Esophagus squamous epithelium (tissue), 5 donors: ENCODE measurements at places on chromosomes 7 and 10.

DNA sequence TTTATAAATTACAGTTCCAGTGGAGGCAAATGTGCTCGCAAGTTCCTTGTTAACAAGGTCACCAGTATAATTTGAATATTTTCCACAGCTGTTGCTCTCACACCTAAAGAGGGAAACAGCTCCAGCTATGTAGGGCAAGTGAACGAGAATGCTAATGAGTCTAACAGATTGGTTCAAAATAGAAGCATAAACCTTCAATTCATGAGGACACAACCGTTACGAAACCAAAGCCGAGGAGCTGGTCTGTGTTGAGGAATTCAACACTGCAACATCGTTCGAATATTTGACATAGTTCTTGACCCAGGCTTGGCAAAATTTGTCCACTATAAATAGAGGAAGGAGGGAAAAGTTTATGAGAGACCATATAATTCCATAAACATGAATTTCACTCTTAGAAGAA lies 161.3 kb downstream of the KLF6 start:
- no peak overlapping the region for H3K4me3 ChIP-seq
- H3K36me3 ChIP-seq = no peaks in the 10 kb centered on the region
- H3K27me3 ChIP-seq = no peaks in the 10 kb centered on the region
- peaks cover 25% of the 10 kb centered on the region for H3K4me1 ChIP-seq
- no peak for DNase-seq

DNA sequence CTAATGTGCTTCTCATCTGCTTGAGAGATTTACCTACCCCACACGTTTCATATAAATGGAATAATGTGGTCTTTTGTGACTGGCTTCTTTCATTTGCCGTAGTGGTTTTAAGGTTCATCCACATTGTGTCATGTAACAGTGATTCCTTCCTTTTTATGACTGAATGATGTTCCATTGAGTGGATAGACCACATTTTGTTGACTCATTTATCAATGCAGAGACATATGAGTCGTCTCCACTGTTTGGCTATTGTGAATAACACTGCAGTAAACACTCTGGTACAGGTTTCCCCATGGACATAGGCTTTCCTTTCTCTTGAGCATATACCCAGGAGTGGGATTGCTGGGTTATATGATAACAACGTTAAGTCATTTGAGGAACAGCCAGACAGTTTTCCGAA lies 2.0 kb upstream of the AOC1 start:
- H3K27ac ChIP-seq = no peak overlapping the region
- H3K4me3 ChIP-seq = no peak overlapping the region
- no peaks in the 10 kb centered on the region for H3K27me3 ChIP-seq
- DNase-seq = no peak
- H3K36me3 ChIP-seq = no peaks in the 10 kb centered on the region

GRCh38 chr7:33793616-33794015 lies 111.7 kb upstream of the BMPER start:
- no peak overlapping the region for H3K4me3 ChIP-seq
- no peak for DNase-seq
- H3K27me3 ChIP-seq = no peaks in the 10 kb centered on the region

- no peak overlapping the region for H3K4me3 ChIP-seq
- H3K27me3 ChIP-seq = no peaks in the 10 kb centered on the region
- peaks cover 56% of the 10 kb centered on the region for H3K36me3 ChIP-seq
Measured at GRCh38 chr7:44484482-44485313, 5.8 kb downstream of the NUDCD3 start.

GRCh38 chr10:17365402-17365801 lies 89.0 kb downstream of the ST8SIA6 start:
- no peak overlapping the region for H3K27ac ChIP-seq
- no peaks in the 10 kb centered on the region for H3K4me1 ChIP-seq
- no peak overlapping the region for H3K4me3 ChIP-seq

- no peaks in the 10 kb centered on the region for H3K4me1 ChIP-seq
- no peaks in the 10 kb centered on the region for H3K27me3 ChIP-seq
- H3K4me3 ChIP-seq = no peak overlapping the region
- DNase-seq = no peak
Measured at GRCh38 chr7:98203261-98203963, 7.8 kb upstream of the BHLHA15 start.

DNA sequence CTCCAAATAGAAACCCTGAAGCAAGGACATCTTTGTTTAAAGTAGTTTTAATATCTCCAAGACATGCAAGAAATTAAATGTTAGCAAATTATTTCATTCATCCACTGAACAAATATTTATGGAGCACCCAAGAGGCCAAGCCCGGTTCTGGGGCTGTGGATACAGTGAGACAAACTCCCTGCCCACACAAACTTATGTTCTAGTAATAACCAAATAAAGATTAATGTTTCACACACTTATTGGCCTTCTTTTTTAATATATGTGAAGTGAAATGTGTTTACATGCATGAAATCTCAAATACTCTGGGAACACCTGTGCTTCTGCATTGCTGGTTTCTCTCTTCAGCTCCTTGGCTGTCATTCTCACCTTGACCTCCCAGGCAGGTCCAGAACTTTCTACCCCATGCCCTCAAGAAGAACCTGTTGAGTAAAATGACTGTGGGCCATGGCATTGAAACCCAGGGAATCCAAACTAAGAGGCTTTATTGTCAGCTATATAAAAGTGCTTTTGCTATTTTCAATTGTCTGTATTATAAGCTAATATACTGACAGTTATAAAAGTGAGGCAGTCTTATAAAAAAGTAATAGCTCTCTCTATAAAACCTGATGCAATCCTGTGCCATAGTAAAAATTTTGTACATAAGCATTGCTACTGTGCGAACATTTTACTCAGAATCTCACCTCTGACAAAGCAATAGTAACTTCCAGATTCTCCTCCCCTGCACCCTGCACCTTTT lies 43.7 kb downstream of the SVIL start:
- H3K4me1 ChIP-seq = peaks cover 86% of the 10 kb centered on the region
- peaks cover 17% of the 10 kb centered on the region for H3K36me3 ChIP-seq
- no peaks in the 10 kb centered on the region for H3K27me3 ChIP-seq
- no peak for DNase-seq
- H3K4me3 ChIP-seq = no peak overlapping the region

- no peaks in the 10 kb centered on the region for H3K27me3 ChIP-seq
- H3K36me3 ChIP-seq = no peaks in the 10 kb centered on the region
- peaks cover 100% of the 10 kb centered on the region for H3K4me1 ChIP-seq
- no peak overlapping the region for H3K4me3 ChIP-seq
- peak overlapping the region; percentile 71 for H3K27ac ChIP-seq
- DNase-seq = no peak
Measured at GRCh38 chr10:71255808-71256660, 43.7 kb downstream of the UNC5B start.

DNA sequence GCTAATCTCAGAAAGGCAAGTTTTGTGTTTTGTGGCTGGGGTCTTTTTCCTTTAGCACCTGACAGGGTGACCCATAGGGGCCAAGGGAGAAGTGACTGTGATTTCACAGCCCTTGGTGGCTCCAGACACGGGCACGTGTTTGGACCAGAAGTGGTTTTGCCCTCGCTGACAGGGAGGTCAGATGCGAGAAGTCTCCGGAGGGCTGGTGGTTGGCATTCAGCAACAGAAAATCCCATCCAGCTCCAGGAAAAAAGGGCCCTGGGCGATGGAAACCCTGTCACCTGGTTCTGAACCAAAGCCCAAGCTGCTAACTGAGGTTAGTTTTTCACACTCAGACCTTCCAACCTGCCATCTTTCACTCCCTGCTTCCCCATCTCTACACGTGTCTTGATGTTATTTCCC lies 272.9 kb downstream of the TRIL start:
- no peak for DNase-seq
- H3K36me3 ChIP-seq = no peaks in the 10 kb centered on the region
- peak overlapping the region; percentile 77 for H3K27ac ChIP-seq
- H3K27me3 ChIP-seq = no peaks in the 10 kb centered on the region
- no peak overlapping the region for H3K4me3 ChIP-seq

- no peaks in the 10 kb centered on the region for H3K36me3 ChIP-seq
- H3K4me3 ChIP-seq = no peak overlapping the region
- DNase-seq = no peak
- H3K27ac ChIP-seq = no peak overlapping the region
- no peaks in the 10 kb centered on the region for H3K27me3 ChIP-seq
- H3K4me1 ChIP-seq = no peaks in the 10 kb centered on the region
Measured at GRCh38 chr10:94000638-94001415, 7.1 kb downstream of the PLCE1 start.

DNA sequence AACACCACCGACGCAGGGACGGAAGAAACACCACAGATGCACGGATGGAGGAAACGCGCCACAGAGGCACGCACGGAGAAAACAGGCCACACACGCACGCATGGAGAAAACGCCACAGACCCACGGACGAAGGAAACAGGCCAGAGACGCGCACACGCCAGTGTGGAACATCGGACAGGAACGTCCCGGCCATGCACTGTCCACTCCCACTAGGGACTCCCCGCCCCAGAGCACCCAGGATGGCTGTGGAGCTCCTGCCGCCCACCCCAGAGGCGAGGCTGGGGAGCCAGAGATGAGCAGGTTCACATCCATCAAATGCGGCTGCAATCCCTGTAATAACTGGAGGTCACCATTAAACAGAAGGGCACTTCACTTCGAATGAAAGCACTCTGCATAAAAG lies 17.3 kb downstream of the DIP2C start:
- DNase-seq = no peak
- H3K4me1 ChIP-seq = no peaks in the 10 kb centered on the region

DNA sequence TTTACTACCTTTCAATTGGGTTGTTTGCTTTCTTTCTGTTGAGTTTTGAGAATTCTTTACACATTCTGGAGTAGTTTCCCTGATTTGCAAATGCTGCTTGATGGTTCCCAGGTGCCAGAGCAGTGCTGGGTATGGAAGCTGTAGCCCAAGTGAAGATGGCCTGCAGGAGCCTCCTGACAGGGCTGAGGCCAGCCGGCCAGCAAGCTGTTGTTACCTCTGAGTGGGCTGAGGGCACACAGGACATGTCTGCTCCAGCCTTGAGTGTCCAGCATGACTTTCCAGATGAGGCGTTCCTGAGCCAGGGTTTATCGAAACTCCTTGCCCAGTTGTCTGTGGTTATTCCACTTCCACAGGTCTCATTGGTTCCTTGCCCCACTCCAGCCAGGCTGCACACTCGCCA lies 164.6 kb upstream of the TNS3 start:
- no peaks in the 10 kb centered on the region for H3K36me3 ChIP-seq
- no peak overlapping the region for H3K27ac ChIP-seq
- DNase-seq = no peak
- peaks cover 21% of the 10 kb centered on the region for H3K27me3 ChIP-seq
- H3K4me1 ChIP-seq = no peaks in the 10 kb centered on the region

DNA sequence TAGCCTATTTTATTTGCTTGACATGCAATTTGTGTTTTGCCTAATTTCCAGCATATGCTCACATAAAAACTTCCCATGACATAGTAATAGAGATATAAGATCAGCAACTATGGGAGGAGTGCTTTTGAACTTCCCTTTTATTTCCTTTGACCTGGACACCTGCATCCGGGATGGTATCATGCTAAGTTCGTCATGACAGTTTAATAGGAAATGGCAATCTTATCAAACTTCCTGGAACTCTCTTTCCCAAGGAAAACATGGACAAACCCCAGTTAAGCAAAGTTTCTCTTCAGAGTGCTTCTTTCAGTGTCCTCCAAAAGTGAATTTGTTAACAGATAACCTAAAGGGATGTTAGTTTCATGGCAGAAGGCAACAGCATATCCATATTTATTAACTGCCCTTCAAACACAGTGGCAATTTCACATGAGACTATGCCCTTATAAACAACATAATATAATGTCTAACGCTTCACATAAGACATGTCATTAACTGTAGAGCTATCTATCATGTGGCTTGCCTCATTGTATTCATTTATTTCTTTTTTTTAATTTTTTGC lies 474.7 kb upstream of the SEMA3A start:
- H3K36me3 ChIP-seq = no peaks in the 10 kb centered on the region
- no peak overlapping the region for H3K4me3 ChIP-seq
- no peak overlapping the region for H3K27ac ChIP-seq

DNA sequence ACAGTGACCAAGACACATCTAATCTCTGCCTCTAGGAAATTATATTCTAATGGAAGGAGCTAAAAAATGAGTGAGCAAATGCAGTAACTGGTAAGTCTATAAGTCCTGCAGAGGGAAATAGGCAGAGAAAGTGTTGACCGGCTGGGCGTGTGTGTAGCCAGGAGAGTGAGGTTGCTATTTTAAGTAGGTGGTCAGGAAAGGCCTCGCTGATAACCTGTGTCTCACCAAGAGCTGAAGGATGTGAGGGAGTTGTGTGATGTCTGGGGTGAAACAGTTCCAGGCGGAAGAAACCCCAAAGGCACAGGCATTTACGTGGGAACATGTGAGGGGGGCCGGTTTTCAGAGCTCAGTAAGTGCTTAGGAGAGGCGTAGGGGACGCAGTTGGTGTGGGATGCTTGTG lies 54.8 kb downstream of the BAMBI start:
- H3K4me1 ChIP-seq = no peaks in the 10 kb centered on the region
- H3K36me3 ChIP-seq = no peaks in the 10 kb centered on the region
- no peak for DNase-seq
- no peak overlapping the region for H3K27ac ChIP-seq

GRCh38 chr7:159007364-159007995 lies 137.2 kb downstream of the VIPR2 start:
- H3K36me3 ChIP-seq = no peaks in the 10 kb centered on the region
- H3K4me1 ChIP-seq = no peaks in the 10 kb centered on the region
- H3K4me3 ChIP-seq = no peak overlapping the region
- H3K27me3 ChIP-seq = no peaks in the 10 kb centered on the region
- no peak overlapping the region for H3K27ac ChIP-seq
- DNase-seq = no peak

DNA sequence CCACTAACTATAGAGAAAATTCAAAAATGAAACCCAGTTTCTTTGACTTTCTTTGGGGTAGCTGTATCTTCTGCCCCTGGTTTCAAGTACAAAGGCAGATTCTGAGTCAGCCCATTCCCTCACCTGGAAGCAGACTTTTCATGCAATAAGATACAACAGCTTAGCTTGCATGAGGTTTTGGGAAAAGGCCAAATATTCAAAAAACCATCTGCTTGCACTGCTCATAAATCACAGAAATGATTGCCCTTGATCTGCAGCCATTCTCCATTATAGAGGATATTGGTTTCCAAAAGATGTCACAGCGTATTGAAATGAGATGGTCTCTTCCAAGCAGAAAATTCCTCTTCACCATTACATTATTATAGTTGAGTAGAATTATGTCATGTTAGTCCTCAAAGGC lies 354.0 kb downstream of the PHF14 start:
- no peaks in the 10 kb centered on the region for H3K4me1 ChIP-seq
- no peaks in the 10 kb centered on the region for H3K27me3 ChIP-seq
- DNase-seq = no peak
- no peaks in the 10 kb centered on the region for H3K36me3 ChIP-seq

DNA sequence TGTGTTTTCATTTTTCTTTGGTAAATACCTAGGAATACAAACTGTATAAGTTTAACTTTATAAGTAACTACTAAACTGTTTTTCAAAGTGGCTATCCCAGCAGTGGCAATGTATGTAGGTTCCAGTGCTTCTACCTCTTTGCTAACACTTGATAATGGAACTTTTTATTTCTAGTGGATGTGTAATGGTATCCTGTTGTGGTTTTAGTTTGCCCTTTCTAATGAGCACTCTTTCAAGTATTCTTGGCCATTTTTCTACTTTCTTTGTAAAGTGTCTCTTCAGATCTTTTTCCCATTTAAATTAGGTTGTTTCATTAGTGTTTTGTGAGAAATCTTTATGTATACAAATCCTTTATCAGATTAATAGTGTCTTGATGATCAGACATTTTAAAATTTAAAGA lies 4.6 kb downstream of the KIF20B start:
- H3K4me1 ChIP-seq = peaks cover 19% of the 10 kb centered on the region
- no peak overlapping the region for H3K27ac ChIP-seq
- no peak overlapping the region for H3K4me3 ChIP-seq
- H3K27me3 ChIP-seq = no peaks in the 10 kb centered on the region
- no peak for DNase-seq

- H3K27me3 ChIP-seq = no peaks in the 10 kb centered on the region
- H3K36me3 ChIP-seq = no peaks in the 10 kb centered on the region
- DNase-seq = no peak
- H3K27ac ChIP-seq = no peak overlapping the region
- peaks cover 7% of the 10 kb centered on the region for H3K4me1 ChIP-seq
Measured at GRCh38 chr7:4816419-4817080, 41.1 kb downstream of the AP5Z1 start.
